ENCODE measurements at places on chromosomes 6 and 20.

- DNase-seq: no peak
These were observed 112.0 kb downstream of the ZMYND8 start for GRCh38 chr20:47244451-47244850.

DNA sequence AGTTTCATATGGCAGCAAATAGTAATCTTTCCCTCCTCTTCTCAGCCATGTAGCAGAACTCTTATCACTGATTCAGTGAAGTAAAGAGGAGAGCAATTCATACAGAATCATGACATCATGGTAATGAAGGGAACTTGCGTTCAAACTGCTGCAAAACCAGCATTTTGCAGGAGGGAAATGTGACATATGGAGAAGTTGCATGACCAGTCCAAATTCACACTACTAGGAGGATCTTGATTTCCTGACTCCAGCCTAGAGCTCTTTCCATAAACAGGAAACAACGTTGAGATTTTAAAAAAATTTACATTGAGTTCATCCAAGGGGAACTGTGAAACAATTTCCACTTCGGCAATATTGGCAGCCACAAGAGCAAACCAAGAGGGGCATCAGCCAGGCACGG, 63.8 kb downstream of the MBOAT1 start:
- no peak for DNase-seq

DNA sequence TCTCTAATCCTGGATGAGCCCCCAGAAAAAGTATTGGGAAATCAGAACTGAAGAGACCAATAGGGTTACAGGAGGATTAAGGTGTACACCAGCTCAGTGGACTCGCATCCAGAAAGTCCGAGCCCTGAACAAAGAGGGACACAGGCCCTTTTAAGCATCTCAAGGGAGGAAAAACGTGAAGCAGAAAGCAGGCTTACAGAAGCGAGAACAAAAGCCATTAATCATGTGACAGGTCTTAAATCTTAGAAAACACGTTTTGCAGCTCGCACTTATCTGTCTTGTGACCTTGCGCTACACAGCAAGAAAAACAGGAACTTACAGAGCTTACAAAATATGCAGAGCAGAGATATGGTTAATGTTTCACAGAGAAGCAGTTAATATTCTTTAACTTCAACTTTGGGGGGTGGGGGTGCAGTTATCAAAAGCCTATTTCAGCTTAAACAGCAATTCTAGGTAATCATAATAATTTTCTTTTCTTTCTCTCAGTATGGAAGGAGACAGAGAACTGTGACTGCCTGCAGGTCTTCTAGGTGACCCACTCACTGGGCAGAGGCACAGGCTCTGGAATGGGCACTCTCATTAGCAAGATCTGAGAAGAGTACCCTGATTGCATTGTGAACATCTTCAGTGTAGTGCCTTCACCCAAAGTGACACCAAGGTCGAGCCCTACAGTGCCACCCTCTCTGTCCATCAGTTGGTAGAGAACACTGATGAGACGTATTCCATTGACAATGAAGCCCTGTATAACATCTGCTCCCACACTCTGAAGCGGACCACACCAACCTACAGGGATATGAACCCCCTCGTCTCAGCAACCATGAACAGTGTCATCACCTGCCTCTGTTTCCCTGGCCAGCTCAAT, 65.0 kb upstream of the MOCS1 start:
- no peak for DNase-seq

DNA sequence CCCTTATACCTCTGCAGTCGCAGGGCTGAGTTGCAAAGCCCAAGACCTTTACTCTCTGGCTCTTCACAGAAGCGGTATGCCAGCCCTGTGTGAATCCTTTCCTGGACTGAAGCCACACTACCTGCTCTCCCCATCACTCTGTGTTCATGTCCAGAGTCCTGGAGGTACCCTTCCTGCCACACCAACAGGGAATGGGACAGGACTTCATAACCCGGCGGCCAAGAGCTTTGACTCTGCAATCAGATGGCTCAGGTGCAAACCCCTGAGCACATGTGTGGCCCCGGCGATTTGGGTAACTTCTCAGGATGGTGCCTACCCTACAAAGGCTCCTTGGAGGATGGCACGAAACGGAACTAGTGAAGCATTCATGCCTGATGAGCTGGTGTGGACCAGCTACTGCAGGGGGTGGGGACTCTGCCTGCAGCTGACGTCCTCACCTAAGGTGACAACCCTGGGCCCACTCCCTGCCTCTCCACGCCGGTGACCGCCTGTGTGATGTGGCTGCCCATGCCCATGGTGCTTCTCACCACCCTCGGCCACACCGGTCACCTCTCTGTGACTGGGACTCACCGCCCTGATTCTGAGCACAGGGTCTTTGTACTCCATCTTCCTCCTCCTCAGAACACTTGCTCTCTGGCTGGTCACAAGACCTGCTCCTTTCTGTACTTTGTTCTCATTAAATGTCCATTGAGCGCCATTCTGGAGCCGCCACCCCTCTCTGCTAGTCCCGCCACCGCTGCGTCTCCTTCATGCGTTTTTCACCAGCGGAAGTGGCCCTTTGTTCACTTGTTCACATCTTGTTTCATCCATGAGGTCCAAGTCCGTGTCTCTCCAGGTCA, 116.7 kb downstream of the SULF2 start:
- no peak for DNase-seq

DNA sequence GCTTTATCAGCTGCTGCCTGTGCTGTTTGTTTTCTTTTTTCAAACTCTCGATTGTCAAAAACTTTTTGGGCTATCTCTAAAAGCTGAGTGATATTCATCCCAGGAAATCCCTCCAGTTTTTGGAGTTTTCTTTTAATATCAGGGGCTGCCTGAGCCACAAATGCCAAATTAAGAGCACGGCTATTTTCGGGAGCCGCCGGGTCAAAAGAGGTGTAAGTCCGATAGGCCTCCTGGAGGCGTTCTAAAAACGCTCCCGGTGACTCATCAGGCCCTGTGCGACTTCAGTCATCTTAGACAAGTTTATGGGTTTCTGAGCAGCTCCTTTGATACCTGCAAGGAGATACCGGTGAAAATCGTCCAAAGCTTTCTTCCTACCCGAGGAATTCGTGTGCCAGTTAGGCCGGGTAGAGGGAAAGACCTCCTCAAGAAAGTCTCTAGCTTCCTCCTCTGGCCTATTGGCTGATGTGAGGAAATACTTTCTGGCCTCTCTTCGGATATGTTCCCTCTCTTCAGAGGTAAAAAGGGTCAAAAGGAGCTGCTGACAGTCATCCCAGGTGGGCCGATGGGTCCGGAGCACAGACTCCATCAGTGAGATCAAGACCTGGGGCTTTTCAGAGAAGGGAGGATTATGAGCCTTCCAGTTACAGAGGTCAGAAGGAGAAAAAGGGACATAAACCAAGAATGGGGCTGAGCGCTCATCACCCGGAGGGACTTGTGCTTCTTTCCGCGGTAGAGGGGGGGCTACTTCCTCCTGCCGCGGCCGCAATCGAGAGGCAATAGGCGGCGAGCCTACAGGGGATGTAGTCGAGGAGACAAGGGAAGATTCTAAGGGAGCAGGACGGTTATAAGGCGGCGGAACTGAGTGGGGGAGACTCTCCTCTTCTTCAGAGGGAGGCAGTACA, 151.1 kb downstream of the TRIM27 start:
- no peak for DNase-seq

DNA sequence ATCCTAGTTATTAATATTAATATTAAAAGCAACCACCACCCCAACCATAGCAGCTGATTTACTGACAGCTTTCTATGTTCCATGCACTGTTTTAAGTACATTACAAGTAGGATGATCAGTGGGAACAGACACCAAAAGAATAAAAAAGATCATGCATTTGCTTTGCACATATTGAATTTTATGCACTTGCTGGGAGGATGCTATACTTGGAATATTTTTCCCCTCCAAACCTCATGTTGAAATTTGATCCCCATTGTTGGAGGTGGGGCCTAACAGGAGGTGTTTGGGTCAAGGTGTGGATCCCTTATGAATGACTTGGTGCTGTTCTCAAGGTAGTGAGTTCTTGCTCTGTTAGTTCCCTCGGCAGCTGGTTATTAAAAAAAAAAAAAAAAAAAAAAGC, 178.9 kb upstream of the MYLIP start:
- DNase-seq: no peak

GRCh38 chr20:23932256-23932655, 52.7 kb upstream of the CST5 start:
- no peak for DNase-seq

DNA sequence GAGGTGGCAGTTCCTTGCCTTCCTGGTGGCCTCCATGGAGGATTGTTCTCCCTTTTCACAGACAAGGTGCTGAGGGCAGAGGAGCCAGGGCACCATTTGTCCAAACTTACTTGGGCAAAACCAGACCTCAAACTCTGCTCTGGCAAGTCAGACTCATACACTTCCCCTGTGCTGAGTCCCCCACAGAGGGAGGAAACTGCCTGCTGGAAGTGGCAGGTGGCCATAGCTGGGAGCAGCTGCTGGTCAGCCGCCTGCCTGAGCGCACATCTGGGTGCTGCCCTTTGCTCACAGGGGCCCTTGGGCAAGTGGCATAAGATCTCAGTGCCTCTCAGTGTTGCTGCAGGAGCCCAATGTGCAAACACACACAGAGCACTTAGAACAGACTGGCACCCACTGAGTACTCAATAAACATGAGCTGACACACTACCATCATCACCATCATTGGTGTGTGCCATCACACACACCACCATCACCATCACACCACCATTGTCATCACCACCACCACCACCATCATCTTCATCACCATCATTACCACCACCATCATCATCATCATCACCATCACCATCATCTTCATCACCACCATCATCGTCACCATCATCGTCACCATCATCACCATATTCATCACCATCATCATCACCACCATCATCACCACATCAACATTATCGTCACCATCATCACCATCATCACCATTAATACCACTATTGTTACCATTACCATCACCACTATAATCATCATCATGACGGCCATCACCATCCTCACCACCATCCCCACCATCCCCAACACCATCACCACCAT, 17.6 kb downstream of the NOL4L start:
- DNase-seq: no peak

GRCh38 chr6:155021680-155022079, 26.6 kb downstream of the TIAM2 start:
- DNase-seq: no peak

- no peak for DNase-seq
These were observed 566.2 kb upstream of the NRSN1 start for GRCh38 chr6:23559587-23560343.

GRCh38 chr20:35243986-35244385, 17.5 kb downstream of the MMP24 start:
- DNase-seq: no peak

DNA sequence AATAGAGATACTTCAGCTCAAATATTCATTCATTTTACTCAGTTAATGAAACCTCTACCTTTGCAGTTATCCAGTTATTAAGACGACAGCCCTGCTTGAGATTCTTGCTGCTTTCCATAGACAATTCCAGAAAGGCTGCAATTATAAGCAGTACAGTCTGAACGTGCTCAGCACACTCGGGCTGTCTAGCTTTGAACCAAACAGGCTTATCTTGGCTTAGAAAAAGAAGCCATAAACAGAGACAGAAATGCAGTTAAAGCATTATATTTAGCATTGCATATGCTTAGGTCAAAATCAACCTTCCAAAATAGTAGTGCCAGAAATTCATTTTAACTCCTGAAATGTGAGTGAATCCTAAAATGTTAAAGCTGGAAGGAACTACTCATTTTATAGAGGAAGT, 204.1 kb upstream of the KCNQ5 start:
- DNase-seq: no peak

DNA sequence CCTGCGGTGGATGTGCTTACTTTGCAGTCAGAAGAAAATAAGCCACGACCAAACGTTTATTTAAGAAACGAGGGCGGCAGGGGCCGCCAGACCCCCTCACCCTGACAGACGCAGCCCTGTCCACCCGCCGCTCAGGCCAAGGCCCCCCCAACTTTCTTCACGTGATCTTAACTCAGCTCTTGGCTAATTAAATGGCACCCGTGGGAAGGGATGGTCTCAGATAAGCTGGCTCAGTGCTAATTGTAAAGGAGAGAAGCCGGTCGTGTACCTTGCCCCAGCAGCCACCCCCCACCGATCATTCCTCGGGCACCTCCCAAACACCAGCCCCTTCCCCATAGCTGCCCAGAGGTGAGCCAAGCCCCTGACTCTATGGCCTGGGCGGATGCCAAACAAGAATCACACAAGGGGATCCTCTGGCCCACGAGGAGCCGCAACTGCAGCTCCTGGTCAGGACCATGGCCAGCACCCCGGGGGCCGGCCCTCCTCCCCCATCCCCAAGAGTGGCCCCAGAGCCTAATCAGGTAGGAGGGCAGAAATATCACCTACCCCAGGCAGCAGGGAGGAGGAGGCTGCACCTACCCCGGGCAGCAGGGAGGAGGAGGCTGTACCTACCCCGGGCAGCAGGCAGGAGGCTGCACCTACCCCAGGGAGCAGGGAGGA, 11.2 kb downstream of the KCNQ2 start:
- DNase-seq: no peak

DNA sequence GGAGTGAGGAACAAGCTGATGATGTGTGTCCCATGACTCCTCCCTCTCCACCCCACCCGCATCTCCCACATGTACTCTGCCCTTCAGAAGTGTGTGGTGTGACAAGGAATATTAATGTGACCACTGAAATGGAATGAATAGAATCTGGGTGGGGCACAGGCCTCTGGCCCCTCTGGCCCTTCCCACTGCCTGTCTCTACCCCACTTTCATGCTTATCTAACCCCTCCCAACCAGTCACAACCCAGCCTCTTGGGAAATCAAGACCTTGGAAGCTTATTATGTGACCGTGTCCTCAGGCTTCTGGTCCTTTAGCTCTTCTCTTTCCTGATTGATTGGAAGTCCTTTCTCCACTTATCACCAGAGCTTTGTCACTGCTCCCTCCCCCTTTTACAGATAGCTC, 312.2 kb upstream of the SOX4 start:
- DNase-seq: no peak

DNA sequence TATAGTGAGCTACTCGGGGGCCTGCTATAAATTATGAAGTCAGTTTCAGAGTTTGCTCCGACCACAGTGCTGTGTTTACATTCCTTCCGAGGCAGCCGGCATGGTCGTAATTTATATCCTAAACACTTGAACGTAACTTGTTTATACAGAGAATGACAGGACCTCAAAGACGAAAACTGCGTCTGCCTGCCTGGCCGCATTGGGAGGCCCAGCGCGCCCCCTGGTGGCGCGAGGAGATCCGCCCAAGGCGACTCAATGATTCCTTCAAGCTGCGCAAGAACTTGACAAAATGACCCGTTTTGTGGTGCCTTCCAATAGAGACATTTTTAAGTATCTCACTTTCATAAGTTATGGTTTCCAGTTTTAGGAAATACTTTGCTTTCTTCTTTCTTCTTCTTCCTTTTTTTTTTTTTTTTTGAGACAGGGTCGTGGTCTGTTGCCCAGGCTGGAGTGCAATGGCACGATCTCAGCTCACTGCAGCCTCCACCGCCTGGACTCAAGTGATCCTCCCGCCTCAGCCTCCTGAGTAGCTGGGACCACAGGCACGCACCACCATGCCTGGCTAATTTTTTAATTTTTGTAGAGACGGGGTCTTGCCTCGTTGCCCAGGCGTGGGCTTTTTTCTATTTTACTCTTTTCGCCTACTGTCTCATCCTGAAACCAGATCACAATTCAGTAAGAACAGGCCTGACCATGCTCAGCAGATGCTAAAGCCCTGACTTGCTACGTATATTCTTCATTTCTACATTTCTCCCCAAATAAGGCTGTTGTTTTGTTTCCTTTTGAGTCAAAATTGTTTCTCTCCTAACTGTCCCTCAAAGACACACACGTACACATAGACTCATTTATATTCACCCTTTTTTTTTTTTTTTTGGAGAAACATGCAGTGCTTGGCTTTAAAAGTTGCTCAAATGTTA, 7.8 kb downstream of the FOXF2 start:
- peak; percentile 78 for DNase-seq

GRCh38 chr6:53547166-53547810, 2.4 kb upstream of the GCLC start:
- DNase-seq: no peak

- DNase-seq: no peak
These were observed 45.4 kb downstream of the RPF2 start for GRCh38 chr6:111027219-111027618.

All from activated T-cell treated with anti-CD3 and anti-CD28 coated beads, Interleukin-2, amount 50 U/mL, for 48 hours (primary cell).